ENCODE measurements at places on chromosomes 2 and 18.

DNA sequence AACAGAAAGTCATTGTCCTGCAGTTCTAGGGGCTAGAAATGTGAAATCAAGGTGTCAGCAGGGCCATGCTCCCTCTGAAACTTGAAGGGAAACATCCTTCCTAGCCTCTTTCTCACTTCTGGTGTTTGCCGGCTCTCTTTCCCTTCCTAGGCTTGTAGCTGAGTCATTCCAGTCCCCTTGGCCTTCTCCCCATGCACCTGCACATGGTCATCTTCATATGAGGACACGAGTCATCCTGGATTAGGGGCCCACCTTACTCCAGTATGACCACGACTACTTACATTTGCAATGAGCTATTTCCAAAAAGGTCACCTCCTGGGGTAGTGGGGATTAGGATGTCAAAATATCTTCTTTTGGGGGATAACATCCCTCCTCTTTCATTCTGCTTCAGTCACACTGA is 168.5 kb upstream of the CXCR4 start:
- DNase-seq, result no peak

DNA sequence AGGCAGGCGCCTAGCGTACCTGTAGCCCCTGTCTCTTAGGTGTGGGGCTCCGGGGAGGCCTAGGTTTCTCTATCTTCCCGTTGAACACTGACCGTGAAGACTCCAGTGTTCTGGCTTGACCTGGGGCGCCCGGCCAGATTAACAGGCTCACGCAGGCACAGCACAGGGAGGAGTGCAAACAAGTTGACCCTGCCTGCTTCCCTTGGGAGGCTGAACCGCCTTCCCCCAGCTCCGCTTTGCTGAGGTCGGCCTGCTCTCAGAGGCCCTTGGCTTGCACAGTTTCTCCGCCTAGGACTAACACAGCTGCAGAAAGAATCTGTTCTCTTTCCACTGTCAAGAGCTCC is 567 bp downstream of the PCYOX1 start:
- no peak for DNase-seq

- no peak for DNase-seq
Measured at GRCh38 chr2:43438342-43438741, 157.5 kb downstream of the THADA start.

DNA sequence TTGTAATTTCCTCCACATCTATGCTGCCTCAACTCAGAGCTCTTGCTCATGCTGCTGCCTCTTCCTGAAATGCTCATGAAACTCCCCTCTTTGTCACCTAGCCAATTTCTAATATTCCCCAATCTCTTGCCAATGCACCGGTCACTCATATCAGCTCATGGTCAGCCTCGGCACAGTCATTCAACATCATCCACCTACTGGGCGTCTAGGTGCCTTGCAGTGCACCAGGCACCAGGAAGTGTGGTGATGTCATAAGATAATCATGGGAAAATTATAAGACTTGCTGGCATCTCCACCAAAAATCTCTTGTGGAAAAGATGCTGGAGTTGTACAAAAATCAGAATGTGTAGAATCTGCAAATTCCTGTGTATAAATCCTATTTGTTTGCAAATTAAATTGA is 52.6 kb upstream of the RAB27B start:
- DNase-seq, result no peak

GRCh38 chr2:231113489-231113888 is 11.4 kb downstream of the HTR2B start:
- no peak for DNase-seq

DNA sequence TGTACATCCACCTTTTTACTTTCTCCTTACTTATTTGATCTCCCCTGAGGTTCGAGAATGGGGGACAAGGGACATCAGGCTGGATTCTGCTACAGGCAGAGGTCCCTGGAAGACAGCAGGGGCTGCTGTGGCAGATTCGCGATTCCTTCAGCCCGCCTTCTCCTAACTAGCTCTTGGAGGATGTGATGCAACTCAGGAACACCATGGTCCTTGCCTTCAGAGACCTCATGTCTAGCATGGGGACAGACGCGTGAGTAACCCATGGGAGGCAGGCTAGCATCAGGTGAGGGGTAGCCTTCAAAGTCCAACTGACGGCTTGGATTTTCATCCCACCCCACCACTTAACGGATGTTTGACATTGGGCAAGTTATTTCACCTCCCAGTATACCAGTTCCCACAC is 869 bp upstream of the TCF23 start:
- DNase-seq, result no peak

GRCh38 chr2:127157114-127157513 is 50.2 kb upstream of the BIN1 start:
- no peak for DNase-seq

DNA sequence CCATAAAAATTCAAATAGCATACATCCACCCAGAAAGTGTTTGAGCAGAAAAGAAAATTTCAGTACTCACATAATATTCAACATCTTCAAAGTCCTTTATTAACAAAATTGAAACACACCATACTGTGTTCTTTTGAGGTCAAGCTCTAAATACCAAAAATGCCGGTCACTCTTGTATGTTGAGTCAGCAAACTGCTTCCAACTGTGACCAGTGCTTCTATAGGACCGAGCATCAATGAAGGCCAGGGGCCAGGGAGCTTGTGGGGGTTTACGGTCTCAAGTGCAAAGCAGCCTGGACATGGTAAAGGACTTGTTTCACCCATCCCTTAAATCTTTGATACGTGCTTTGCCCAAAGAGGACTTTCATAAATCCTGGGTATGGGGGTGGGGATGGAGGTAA is 112.7 kb upstream of the REV1 start:
- DNase-seq, result no peak

- DNase-seq, result no peak
Measured at GRCh38 chr2:234858145-234858544, 93.7 kb upstream of the SH3BP4 start.

DNA sequence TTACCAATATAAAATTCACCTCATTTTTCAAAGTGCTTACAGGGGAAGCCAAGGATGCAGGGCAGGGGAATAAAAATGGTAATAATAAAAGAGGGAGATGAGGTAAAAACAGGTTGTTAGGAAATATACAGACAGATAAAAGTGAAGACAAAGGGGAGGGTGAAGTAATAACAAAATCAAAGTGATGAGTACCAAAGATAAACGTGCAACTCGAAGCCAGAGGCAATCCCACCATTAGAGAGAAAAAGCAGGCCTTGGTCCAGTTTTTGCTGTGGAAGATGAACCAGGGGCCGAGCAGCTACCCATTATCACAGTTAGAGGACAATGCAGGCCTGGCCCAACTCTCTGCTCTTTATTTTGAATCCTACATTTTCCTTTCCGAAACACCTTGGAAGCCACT is 99.6 kb upstream of the UPP2 start:
- no peak for DNase-seq

DNA sequence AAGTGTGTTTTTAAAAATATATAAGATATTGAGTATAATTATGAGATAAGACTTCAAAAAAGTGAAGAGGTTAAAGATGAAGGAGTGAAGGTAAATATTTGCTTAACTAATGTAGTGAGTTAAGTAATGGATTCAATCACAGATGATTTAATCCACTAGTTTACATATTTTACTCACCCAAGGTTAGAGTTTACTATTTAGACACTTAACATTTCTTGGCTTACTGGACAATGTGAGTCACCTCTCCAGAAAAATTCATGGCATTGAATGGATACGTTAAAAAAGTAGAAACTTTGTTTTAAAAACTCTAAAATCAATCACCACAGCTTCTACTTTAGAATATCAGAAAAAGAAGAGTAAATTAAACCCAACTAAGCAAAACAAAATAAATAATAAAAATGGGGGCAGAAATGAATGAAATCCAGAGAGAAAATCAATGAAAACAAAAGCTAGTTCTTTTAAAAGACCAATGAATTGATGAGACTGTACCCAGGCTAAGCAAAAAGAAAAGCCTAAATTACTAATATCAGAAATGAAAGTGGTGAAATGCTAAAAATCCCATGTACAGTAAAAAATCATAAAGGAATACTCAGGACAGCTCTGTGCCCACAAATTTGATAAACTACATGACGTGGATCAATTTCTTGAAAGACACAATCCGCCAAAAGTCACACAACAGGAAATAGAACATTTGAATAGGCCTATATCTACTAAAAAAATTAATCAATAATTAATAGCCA is 1.9 kb upstream of the HMSD start:
- DNase-seq, result no peak

DNA sequence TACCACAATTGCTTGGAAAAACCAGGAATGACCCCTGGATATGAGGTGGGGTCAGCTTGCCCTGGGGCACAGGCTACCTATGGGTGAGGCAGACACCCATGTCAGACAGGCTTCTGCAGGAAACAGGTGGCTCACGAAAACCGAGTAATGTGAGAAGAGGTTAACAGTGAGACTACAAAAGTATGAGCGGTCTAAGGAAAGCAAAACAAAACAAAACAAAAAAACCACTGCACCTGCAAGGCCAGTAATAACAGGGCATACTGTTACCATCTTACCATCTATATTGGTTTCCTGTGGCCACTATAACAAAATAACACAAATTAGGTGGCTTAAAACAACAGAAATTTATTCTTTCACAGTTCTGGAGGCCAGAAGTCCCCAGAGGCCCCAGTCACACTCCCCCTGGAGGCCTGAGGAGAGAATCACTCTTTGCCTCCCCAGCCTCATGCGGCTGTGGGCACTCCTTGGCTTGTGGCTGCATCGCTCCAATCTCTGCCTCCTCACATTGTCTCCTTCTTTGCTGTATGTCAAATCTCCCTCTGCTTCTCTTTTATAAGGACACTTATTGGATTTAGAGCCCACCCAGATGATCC is 86.6 kb upstream of the EPC2 start:
- DNase-seq, result no peak

DNA sequence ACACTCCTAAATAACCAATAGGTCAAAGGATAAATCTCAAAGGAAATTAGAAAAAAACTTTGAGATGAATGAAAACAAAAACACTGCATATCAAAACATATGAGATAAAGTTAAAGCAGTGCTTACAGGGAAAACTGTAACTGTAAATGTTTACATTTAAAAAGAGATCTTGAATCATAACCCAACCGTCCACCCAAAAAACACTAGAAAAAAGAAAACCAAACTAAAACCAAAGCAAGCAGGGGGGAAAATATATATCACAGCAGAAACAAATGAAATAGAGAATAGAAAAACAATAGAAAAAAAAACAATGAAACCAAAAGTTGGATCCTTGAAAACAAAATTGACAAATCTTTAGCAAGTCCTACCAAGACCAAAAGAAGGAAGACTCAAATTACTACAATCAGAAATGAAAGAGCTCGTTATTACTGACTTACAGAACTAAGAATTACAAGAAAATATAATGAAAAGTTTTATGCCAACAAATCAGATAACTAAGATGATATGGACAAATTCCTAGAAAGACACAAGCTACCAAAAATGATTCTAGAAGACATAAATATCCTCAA is 65.6 kb downstream of the TLK1 start:
- no peak for DNase-seq

GRCh38 chr2:241771286-241772062 is 5.1 kb upstream of the GAL3ST2 start:
- no peak for DNase-seq

Measured in hypothalamus (tissue), 51 donors.